ENCODE measurements at places on chromosomes 6 and 20. TPM values are rescaled to one million over a fixed set of nuclear protein-coding genes. Genes with fewer than 3 reads are reported as not detected.

LAMP5 gene
- 1.7 TPM for total RNA-seq

DNA sequence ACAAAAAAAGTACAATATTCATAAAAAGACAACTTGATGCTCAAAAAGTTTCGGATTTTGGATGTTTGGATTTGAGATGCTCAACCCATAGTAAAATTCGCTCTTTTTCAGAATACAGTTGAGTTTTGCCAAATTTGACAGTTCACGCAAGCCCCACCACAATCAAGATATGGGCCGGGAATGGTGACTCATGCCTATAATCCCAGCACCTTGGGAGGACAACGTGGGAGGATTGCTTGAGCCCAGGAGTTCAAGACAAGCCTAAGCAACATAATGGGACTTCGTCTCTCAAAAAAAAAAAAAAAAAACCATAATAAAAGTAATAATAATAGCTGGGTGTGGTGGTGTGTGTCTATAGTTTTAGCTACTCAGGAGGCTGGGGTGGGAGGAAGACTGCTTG, 51.3 kb downstream of the PHF20 start:
- no peak for DNase-seq

GRCh38 chr6:15520626-15521203, 142.1 kb downstream of the DTNBP1 start:
- DNase-seq: no peak

DNA sequence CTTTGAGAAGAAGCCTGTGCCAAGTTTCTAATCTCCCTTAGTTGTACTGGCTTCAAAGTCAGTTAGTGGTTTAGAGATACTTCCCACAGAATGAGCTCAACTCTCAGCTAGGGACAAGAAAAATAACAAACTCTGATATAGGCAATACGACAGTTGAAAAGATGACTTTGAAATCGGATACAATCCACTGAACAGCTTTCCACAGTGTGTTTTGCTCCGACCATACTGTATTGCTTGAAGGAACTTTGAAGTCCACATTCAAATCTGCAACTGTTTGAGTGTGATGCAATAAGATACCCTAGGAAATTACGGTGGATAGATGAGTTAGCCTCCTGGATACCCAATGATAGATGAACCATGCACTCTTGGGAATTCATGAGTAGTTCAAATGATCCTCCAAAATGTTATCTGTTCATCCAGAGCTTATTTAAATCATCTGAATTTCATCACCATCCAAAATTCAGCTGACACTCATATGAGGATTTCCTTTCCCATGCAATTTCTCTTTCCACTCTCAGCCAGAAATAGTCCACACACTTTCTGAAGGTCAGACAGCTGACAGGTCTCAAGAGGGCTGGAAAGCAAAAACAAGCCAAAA, 443.8 kb downstream of the HAO1 start:
- DNase-seq: peak; percentile 48

DNA sequence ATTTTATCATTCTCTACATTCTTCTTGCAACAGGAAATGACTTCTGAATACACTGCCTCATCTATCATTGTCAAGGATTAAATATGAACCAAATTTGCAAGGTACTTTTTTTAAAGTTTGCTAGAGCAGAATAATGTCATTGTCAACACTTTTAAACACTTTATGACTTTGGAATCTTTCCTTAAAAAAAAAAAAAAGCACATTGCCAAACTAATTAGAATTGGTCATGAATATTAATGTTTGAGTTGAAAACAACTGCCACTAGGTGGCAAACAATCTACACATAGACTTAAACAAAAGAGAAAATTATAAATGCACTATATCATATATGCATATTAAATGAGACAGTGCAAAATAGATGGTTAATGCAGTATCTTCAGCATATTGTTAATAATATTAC, 32.5 kb upstream of the TMEM244 start:
- peak; percentile 26 for DNase-seq

DNA sequence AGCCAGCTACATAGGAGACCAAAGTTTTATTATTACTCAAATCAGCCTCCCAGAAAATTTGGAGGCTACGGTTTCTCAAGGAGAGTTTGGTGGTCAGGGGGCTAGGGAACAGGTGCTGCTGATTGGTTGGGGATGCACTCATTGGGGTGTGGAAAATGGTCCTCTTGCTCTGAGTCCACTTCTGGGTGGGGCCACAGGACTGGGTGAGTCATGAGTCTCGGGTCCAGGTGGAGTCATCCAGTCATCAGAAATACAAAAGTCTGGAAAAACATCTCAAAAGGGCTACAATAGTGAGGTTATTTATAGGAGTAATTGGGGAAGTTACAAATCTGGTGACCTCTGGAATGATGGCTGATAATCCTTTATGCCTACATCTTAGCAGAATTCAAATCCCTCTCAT, 54.3 kb upstream of the SLC22A16 start:
- no peak for DNase-seq

GRCh38 chr6:143449714-143450452, 612 bp downstream of the ADAT2 start:
- DNase-seq: peak; percentile 60

BMP7 gene
- total RNA-seq: 16.0 TPM

DNA sequence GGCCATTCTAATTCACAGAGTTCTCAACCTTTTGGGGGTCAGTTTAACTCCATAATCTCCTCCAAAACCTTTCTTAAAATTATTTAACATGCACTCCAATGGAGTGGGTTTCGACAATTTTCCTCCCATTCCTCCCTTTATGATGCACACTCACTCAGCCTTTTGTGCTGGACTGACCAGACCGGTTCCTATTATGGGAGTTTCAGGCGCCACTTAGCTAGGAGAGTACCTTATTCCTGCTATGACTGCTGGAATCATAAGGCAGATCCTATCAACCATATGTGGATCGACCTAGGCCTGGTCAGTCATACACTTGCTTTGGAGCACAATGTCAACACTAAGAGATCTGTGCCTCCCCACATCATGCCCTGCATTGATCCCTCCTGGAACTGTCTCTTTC, 63.9 kb upstream of the MOCS1 start:
- no peak for DNase-seq

DHX16 gene
- total RNA-seq: 24.5 TPM

- DNase-seq: peak; percentile 52
Observed at GRCh38 chr6:11263291-11263775, 30.9 kb upstream of the NEDD9 start.

C4B gene
- total RNA-seq: 38.0 TPM

DNA sequence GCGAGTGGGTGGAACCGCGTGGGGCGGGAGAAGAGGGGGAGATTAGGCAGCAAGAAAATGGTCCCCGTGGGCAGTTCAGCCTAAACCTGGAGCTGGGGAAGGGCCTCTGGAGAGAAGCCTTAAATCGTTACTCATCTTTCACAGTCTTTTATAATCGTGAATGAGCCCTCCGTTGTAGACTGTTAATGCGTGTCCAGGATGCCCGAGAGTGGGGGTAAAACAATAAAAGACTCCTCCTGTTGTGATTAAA, 11.0 kb upstream of the ELOVL5 start:
- no peak for DNase-seq

RIMS4 gene
- total RNA-seq: 3.7 TPM

DNA sequence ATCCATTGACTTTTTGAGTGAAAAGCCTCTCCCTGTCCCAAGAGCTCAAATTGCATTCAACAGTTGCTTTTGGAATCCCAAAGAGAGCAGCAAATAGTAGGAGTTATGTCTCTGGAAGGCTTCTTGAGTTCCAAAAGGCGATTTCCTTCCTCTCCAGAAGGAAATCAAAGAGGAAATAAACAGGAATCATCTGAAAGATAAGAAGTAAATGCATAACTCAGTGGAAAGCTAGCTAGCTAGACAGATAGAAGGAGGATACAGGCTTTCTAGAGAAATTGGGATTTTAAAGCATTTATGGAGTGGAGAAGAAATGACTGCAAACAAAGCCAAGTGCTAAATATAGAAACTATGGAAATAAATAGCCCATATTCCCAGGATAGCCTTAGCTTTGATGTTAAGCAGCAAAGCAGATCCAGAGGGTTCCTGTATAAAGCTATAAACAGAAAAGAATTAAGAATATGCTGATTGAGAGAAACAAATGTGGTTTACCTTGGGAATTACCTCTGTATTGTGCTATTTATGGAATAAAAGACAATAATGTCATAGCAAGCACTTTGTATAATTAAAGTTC, 214.7 kb downstream of the PLCB1 start:
- peak; percentile 55 for DNase-seq
